ENCODE measurements at places on chromosomes 16 and 17. TPM values are rescaled to one million over a fixed set of nuclear protein-coding genes. Genes with fewer than 3 reads are reported as not detected.
A peak's percentile ranks its signal among the peaks of the same experiment; 100 is the strongest.

- DNase-seq: peak; percentile 69
Observed at GRCh38 chr17:794876-795275, 12.7 kb downstream of the MRM3 start.

GRCh38 chr16:72094266-72094610, 591 bp downstream of the DHX38 start:
- DNase-seq: peak; percentile 15

DNA sequence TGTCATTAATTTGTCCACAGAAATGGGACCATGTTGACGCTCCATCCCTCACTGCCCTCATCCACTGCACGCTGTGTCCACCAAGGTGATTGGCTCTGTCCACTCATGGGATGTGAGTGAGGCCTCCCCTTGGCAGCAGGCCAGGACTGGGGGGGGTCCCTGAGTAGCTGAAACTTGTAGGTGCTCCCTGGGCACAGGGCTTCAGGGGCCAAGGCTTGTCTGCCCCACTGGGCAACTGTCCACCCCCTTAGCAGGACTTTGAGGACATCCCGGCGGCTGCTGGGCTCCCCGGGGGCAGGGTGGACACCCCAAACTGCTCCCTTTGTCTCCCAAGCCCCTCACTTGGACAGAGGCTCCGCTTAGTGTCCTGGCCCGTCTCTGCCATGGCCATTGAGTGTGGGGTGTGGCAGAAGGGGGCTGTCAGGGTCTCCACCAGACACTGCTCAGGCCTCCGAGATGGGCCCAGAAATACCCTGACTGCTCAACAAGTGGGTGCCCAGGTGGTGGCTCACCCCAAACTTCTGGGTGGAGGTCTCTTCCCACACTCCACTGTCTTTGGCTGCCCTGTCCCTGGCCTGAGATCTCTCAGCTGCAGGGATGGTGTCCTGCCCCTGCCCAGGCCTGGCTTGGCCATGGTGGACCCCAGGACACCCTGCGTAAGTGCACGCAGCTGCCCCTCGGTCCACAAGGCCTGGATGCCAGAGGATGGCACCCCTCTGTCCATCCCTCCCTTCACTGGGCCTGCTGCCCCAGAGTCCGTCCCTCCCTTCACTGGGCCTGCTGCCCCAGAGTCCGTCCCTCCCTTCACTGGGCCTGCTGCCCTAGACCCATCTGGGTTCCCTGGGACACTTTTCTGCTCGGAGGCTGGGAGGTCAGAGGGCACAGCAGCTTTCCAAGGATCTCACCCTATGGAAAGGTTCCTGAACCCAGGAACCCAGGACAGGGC, 2.9 kb upstream of the RAB40C start:
- no peak for DNase-seq

DNA sequence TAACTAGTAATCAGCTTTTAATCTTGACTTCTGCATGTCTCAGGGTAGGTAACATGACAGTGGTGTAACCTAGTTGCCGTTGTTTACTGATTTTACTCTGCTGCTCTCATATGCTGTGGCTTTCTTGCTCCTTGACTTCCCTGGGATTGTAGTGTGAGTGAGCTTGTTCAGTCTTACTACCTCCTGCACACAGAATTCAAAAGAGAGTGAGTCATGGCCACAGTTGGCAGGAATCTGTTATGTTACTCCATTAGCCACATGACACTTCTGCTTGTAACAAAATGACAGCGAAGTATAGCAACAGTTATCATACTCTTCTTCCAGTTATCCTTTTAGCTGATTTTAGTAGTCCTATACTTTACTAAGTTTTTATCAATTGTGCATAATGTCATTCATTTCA, 18.8 kb downstream of the TNRC6A start:
- peak; percentile 88 for DNase-seq

GRCh38 chr17:43175213-43176118, 4.5 kb downstream of the NBR1 start:
- peak; percentile 43 for DNase-seq

- peak; percentile 27 for DNase-seq
Observed at GRCh38 chr16:67883872-67884261, 818 bp upstream of the NRN1L start.

- no peak for DNase-seq
Observed at GRCh38 chr16:73610605-73611156, 562.8 kb upstream of the ZFHX3 start.

DNA sequence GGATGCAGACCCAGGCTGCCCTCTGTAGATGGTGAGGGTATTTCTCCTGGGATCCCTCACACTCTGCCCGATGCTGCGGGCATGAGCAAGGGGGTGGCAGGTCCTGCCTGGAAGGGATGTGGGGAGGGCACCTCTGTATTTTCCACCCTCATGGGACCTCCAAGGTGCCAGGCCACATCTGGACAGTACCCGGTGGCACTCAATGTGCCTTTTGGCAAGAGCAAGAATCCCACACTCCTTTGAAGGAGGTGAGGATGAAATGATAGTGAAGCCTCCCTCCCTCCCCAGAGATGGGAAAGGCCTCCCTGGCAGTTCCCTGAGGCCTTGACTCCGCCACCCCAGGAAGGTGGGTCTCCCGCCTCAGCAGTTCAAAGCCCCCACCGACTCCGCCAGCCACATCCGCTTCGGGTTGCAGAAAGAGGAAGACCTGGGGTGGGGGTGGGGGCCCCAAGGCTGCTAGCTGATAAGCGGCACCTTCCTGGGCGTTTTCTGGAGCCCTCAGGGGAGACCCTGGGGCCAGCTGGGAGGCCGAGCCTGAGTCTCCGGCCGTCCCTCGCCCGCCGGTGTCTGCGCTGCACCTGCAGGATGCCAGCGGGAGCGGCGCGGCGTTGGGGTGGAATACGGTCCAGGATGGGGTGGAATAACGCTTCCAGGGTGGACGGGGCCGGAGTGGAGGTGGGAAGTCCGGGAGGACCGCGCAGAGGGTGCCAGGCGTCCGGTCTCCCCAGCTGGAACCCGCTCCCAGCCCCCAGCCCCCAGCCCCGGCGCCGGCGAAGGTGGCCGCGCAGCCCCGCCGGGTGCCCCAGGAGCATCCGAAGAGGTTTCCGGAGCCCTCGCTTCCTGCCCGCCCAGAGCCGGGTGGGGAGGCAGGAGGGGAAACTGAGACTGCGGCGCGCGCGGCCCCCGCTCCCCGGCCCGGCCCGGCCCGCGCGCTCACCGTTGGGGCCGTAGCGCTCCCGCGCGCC, 718 bp downstream of the ATP2A3 start:
- no peak for DNase-seq

DNA sequence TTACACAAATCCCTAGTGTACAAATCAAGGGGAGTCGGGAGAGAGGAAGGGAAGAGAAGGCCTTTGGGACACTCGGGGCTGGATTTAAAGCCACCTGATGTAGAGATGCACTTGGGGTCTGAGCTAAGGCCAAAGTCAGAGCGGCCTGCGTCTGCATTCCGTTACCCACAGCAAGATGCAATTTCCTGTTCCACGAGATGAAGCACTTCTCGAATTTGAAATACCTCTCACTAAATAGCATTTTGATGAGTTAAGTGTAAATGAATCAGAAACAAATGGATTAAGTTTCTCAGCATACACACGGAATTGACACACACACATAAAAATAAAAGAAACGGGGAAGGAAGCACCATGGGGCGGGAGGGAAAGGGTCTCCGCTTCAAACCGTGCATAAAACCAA, 386.0 kb downstream of the SOX9 start:
- no peak for DNase-seq

DNA sequence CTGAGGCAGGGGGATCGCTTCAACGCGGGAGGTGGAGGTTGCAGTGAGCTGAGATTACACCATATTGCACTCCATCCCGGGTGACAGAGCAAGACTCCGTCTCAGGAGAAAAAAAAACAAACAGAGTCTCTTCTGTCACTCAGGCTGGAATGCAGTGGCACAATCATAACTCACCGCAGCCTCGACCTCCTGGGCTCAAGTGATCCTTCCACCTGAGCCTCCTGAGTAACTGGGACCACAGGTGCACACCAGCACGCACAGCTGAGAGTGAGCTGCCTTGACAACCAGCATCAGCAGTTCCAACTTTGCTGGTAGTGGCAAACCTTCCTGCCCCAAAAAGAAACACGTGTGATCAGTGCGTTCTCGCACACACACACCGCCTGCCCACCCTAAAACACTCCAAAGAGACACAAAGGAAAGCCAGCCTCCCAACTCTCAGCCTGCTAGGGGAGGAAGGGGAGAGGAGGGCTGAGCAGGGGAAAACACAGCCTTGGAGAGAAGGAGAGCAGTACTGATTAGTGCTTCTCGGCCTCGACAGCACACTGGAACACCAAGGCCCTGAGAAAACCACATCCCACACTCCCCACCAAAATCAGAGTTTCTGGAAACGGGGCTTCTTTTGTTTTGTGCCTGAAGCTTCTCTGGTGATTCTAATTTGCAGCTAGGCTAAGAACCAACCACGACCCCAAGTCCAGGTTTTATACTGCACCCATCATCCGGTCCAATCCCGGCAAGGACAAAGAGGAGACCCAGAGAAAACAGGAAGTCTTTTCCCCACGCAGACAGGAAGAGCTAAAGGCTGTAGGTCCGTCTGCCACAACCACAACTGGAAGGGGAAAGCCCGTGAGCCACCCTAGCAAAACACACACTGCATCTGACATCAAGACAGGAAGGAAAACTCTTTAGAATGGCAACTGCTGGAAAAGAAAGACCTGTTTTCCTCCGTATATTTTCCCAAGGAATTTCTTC, 28.8 kb downstream of the ZCCHC14 start:
- DNase-seq: peak; percentile 89

GRCh38 chr17:15454346-15454745, 13.1 kb downstream of the CDRT4 start:
- no peak for DNase-seq

SLC4A1 gene
- total RNA-seq: not detected

ERN2 gene
- not detected for total RNA-seq

PRRT2 gene
- 2.5 TPM for total RNA-seq

CD300H gene
- total RNA-seq: not detected

CD79B gene
- not detected for total RNA-seq

TNP2 gene
- not detected for total RNA-seq

C17orf50 gene
- total RNA-seq: not detected

ITGB4 gene
- total RNA-seq: 0.36 TPM
